ENCODE measurements at places on chromosomes 7 and 10.
A peak's percentile ranks its signal among the peaks of the same experiment; 100 is the strongest.

DNA sequence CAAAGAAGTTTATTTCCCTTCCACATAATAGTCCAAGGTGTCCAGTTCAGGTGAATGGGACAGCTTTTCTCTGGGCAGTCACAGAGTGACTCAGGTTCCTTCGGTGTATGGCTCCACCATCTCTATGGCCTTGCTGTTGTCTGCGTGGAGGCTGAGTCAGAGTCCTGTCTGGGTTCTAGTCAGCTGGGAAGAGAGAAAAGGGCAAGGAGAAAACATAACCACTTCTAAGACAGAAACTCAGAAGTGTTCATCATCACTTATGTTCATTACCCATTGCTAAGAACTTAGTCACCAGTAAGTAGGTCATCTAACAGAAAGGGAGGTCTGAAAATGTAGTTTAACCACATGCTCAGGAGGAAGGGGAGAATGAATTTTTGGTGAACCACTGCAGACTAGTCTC is 32.4 kb upstream of the CCDC7 start:
- DNase-seq: peak; percentile 26

DNA sequence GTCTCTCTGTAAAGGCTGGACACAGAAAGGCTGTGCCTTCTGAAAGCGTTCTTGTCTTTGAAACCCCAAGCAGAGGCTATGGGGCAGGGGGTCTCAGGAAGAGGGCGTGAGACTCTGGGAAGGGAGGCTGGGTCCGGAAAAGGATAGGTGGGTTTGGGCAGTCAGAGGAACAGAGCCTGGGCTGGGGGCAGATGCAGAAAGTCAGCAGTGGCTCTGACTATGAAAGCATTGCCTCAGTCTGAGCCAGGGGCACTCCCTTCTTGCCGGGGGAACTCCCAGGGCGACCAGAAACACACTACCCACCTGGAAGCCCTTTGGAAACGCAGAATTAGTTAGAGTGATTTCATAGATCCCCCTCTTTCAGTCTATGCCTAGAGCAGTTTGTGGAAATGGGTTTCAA is 72.0 kb downstream of the VWA2 start:
- DNase-seq: no peak

DNA sequence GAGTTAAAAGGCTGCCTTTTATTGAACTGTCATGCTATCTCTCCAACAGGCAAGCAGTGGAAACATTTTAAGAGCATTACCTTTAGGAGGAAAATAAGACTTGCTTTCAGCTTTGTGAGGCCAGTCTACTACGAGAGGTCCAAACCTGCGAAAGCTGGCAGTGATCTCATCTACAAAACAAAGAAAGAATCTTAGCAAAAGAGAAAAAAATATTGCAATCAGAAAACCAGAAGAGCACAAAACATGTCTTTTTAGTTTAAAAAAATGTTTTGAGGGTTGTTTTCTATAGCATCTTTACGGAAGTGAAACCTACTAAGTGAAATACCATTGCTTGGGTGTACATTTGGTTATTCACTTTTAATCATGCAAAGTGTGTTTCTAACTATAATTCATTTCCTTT is 147.9 kb downstream of the CPEB3 start:
- no peak for DNase-seq

DNA sequence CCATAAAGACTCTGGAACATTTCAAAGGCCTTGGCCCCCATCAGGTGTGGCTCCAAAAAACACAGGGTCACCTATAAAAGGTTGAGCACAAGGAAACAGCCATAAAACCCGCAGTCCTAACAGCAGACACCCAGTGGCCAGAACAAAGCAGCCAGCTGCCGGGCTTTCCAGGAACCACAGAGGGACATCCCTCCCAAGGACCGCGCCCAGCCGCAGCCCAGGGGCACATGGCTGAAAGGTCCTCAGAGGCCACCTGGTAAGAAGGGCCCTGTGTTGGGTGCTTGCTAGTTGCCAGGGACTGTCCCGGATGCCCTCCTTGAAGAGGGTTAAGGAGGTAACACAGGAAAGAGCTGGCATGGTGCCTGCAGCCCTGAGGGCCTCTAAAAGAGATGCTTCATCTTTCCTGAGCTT is 32.7 kb downstream of the KCNMA1 start:
- no peak for DNase-seq

DNA sequence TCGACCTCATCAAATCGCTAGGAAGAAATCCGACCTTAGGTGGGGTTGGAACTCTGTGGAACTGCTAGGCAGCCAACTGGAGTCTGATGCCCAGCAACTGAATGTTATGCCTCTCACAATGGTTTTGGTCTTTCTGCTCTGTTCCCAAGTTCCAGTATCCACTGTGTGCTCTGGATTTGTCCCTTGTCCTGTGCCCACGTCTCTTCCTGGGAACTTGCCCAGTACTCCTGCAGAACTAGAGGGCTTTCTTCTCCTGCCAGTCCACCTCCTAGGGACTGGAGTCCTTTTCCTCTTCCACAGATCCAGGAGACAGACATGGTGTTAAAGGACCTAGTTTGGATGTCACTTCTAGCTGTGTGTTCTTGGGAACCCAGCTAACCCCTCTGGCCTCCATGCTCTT is 26.6 kb downstream of the PRTFDC1 start:
- DNase-seq: no peak

- no peak for DNase-seq
These were observed 406.1 kb downstream of the MDFIC start for GRCh38 chr7:115328018-115328417.

- DNase-seq: no peak
These were observed 7.4 kb upstream of the GNA12 start for GRCh38 chr7:2851497-2851896.

DNA sequence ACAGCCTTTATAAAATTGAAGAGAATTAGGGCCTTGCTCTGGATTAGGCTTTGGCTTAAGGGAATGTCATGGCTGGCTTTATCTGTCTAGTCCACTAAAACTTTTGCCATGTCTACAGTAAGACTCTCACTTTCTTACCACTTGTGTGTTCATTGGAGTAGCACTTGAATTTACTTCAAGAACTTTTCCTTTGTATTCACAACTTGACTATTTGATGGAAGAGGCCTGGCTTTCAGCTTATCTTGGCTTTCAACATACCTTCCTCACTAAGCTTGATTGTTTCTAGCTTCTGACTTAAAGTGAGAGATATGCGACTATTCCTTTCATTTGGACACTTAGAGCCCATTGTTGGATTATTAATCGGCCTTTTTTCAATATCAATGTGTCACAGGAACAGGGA is 96.1 kb downstream of the TPST1 start:
- no peak for DNase-seq

DNA sequence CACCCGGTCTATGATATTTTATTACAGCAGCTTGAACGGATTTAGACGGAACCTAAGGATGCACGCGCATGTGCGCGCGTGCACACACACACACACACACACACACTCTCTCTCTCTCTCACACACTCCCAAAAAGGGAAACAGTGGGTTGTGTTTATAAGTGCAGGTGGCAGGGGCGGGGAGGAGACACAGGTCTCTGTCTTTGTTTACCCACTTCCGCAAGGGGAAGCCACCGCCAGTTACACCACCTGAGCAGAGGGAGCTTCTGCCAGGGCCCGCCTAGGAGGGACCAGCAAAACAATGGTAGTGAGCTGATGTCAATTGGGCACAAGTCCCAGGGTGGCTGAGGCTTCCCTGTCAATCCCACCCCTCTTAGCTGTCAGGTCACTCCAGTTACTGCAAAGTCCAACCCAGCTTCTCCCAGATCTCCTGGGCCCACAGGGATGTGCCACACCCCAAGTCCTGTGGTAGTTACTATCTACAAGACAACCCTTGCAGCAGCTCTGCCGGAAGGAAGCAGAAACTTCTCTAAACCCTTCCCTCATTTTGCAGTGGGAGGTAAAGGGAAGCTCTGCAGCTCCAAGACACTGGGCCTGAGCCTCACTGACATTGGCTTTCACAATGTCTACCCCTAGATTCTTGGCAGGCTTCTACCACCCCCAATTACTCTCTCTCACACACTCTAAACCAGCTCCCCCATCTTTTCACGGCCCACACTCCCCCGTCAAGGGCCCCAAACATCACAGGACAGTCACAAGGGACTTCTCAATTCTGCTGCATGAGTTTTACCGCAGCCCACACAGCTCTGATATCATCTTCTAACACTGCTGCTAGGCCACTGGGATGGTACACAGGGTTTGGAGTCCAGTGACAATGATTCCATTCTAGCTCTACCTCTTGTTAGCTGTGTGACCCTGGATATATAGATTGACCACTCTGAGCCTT is 17.6 kb downstream of the ANXA11 start:
- no peak for DNase-seq

DNA sequence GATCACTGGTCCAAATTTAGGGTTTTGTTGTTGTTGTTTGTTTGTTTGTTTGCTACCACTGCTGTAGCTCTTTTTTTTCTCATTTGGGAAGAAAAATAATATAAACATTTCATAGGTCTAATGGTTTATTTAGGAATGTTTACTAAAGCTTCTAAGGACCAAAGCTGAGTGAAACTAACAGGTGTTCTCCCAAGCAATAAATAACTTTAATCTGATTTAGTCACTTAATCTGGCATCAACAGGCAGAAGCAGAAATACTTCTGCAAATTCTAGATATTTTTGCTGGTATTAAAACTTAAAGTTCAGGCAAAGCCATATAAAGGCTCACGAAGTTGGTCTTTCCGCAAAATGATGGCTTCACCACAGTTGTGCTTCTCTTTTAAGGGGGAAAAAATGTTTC is 144.5 kb upstream of the YAE1 start:
- DNase-seq: no peak

GRCh38 chr10:49290131-49290530 is 8.8 kb upstream of the C10orf71 start:
- DNase-seq: no peak

- no peak for DNase-seq
These were observed 662 bp upstream of the PPRC1 start for GRCh38 chr10:102132193-102132562.

GRCh38 chr10:15879663-15880062 is 19.4 kb upstream of the MINDY3 start:
- DNase-seq: no peak

DNA sequence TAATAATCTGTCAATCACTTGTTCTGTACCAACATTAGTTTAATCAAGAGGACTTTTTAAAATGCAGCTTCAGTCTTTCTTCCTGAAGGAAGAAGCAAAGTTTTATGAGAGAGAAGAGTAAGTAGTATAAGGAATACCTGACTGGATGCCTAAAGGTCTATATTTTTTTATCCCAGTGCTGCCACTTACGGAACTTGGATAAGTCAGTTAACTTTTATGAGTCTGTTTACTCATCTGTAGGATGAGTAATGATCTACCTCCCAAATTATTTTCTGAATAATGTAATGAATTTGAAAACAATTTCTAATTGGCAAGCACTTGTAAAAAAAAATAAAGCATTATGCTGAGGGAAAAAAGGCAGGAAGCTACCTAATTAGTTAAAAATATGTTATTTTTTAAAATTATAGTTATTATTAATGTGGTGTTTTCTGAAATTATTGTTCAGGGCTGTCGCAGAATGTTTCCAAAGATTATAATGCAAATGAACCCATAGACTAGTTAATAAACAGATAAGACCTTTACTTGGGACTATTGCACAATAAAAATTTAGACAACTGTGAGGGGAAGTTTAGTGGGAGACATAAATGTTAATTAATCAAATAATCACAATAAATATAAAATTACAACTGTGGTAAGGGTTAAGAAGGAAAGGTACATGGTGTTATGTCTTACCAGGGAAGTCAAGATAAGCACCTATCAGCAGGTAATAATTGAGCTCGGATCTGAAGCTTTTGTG is 24.6 kb downstream of the SLK start:
- no peak for DNase-seq

DNA sequence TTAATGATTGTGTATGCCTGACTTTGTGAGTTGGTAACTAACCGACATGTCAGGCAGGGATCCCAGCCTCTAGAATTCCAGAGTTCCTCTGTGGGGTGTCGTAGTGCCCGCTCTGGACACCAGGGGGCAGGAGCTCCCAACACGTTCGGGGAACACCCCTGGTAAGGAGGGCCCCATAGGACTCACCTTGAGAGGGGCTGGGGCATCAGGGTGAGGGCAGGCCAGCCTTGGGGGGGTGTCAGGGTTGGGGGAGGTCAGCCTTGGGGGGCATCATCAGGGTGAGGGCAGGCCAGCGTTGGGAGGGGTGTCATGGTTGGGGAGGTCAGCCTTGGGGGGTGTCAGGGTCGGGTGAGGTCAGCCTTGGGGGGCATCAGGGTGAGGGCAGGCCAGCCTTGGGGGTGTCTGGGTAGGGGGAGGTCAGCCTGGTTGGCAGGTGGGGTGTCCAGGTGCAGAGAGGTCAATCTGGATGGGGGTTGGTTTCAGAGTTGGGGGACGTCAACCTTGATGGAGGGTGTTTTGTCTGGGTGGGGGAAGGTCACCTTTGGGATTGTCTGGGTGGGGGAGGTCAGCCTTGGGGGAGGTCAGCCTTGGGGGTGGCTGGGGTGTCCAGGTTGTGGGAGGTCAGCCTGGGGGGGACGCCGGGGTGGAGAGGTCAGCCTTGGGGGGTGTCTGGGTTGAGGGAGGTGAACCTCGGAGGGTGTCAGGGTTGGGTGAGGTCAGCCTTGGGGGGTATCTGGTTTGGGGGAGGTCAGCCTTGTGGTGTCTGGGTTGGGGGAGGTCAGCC is 45.6 kb upstream of the SUN1 start:
- no peak for DNase-seq

DNA sequence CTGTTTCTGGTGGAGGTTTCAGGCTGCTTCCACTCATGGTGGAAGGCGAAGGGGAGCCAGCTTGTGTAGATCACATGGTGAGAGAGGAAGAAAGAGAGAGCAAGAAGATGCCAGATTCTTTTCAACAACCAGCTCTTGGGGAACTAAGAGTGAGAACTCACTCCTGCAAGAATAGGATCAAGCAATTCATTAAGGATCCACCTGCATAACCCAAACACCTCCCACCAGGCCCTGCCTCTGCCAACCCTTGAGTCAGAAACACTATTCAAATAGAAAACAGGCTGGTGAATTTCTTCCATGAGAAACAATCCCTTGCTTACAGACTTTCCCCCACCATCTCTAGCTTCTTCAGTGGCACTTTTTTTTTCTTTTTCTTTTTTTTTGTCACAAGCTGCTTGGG is 317.2 kb downstream of the GPR158 start:
- DNase-seq: no peak

DNA sequence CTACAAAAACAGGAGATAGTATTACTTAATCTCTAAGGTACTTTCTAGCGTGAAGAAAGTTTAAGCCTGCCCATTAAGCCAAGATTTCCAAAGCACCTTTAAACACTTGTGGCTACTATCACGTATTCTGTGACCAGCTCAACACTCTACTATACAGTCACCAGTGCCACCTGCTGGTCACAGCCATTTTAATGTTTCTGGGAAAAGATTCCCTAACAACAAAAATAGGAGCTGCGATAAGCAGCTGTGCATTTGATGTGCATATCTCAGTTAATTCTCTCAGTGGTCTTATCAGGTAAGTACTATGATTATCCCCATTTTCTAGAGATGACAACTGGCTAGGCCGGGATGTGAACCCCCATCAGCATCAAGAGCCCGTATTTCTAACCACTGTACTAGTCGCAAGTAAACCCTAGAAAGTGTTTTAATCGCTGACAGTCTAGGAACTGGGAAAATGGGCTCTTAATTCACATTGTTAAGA is 860 bp downstream of the SEC31B start:
- DNase-seq: no peak

GRCh38 chr10:124791547-124792348 is at the start of gene EEF1AKMT2:
Gene EEF1AKMT2, minus strand, starts transcription at chr10:124791887. Its CDS starts 54 bp downstream, at chr10:124791833.
- peak; percentile 35 for DNase-seq

GRCh38 chr7:73668886-73669230 is 1.2 kb downstream of the VPS37D start:
- DNase-seq: no peak

- no peak for DNase-seq
These were observed 247.8 kb downstream of the EBF3 start for GRCh38 chr10:129716211-129716681.

- no peak for DNase-seq
These were observed 23.0 kb downstream of the PTPRN2 start for GRCh38 chr7:158564663-158565035.

- DNase-seq: no peak
These were observed 868 bp downstream of the TIAL1 start for GRCh38 chr10:119595676-119596515.

Data from HS-27A (cell line).